ENCODE measurements at places on chromosomes 12 and 14.

- peak; percentile 39 for DNase-seq
Measured at GRCh38 chr14:34713681-34714319, 593 bp downstream of the CFL2 start.

DNA sequence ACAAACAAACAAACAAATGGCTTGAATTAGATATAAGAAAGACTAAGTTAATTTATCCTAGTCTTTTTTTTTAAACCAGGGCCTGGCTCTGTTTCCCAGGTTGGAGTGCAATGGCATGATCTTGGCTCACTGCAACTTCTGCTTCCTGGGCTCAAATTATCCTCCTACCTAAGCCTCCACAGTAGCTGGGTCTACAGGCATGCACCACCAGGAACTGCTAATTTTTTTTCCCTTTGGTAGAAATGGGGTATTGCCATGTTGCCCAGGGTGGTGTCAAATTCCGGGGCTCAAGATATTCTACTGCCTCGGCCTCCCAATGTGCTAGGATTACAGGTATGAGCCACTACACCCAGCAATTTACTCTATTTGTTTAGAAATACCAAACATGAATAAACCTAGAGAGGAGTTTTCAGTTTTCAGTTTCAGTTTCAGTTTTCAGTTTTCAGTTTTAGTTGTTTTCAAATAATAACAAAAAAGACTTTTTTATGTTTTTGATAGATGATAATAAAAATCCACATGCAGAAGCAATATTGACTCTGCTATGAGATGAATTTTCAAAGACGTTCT is 817.0 kb downstream of the FLRT2 start:
- no peak for DNase-seq

DNA sequence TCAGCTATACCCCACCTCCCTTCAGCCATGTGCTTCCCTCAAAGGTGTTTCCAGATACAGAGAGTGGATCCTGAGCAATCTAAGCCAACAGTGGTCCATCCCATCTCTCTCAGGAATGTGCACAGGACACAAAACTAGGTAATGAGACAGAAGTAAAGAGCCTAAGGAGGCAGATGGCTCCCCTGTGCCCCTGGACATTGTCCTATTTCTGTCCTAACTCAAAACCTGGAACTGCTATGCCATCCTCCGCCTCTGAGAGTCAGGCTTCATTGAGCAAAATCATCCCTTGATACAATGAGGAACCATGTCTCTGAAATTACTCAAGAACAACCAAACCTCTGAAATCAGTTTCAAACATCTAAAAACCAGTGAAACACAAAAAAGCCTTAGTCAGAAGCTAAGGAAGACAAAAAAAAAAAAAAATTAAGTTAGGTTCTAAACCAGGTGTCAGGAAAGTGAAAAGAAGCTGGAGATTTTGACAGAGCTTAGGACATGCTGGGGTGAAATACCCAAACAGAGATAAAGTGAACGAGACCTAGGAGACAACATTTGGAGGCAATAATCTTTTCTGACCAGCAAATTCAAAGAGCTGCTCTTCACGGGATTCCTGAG is 200.3 kb upstream of the PLEKHG7 start:
- no peak for DNase-seq

DNA sequence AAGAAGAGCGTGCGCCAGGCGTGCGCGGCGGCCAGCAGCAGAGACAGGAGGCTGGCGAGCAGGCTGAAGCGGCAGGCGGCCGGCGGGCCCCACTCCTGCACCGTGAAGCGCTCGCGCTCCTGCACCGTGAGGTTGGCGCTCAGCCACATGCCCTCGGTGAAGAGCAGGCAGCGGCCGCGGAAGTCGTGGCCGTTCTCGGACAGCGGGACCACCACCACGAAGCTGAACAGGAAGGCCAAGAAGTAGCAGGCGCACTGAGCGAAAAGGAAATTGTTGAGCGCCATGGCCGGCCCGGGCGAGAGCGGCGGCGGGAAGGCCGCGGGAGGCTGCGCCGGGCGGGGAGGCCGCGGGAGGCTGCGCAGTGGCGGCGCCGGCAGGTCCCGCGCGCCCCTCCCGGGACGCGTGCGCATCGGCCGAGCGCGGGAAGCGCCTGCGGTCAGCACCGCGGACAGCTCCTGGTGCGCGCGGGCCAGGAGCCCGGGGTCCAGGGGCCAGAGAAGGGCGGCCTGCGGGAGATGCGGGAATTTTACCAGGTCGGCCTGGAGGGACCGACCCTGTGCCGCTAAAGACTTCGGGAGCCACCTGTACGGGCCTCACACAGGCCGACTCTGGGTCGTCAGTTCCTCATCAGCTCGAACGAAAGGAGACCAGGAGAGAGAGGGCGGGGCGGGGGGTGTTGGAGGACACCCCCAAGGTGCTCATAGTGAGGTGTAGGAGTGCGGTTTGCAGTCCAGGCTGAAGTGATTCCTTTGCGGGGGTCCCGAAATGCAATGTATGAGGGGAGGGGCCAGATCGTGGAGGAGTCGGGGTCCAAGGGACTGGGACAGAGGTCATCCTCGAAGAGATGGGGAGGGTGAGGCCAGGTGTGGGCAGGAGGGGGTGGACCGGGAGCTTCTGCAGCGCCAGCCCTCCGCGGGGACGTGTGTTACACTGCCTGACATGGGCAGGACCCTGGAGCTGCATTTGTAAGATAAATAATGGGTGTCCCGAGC is at the start of gene TMEM179:
TSS of gene TMEM179 (minus strand) at position 315 of the 992 bp plus-strand sequence. CDS start at position 284, 31 bp downstream.
- DNase-seq, result no peak

- no peak for DNase-seq
Measured at GRCh38 chr12:104557488-104558195, 100.9 kb downstream of the CHST11 start.

- no peak for DNase-seq
Measured at GRCh38 chr12:53820514-53821306, 68.9 kb upstream of the CISTR start.
